ENCODE measurements at places on chromosomes 5 and 9.

DNA sequence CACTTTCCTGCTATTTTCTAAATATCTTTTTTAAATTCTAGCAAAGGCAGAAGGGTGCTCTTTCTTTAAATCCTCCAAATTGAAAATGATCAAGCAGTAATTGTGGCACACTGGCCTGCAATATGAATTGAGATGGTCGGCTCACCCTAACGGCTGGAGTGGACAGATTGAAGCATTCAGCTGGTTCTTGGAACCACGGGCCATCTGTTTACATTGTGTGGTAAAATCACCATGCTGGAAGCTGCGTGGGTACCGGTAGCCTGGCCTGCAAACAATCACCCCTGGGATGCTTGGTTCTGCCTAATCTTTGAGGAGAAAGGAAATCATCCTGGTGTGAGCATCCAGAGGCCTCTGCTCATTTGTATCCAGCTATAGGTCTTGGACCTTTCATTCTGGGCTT, 289.3 kb downstream of the ZNF608 start:
- no peak for DNase-seq

DNA sequence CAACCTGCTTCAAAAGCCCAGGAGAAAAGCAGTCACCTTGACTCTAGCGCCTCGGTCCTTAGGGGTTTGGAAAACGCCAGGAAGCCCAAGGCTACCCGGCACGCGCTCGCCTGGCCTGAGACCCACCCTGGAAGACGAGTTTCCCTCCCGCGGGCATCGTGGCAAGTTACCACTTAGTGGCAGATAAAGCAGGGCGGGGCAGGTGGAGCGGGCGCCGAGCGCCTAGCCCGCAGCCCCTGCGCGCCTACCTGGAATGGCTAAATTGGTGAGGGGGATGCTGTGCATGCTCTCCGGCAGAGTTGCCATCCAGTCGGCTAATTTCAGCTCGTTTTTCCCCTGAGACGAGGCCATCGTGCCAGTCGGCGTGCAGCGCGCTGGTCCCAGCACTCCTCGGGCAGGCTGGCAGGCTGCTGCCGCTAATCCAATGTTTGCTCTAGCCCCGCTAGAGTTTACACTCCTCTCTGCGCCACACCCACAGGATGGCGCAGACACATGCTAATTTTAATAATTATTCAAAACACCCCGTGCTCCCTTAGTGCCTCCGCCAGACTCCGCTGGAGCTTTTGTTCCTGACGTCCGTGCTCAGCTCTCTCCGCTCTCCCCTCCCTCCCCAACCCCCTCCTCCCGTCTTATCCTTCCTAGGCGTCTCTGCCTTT, at the start of gene PLCXD3:
PLCXD3 (minus strand) TSS at position 426 of the 656 bp plus-strand sequence; CDS start at position 351, 75 bp downstream.
- DNase-seq: no peak

DNA sequence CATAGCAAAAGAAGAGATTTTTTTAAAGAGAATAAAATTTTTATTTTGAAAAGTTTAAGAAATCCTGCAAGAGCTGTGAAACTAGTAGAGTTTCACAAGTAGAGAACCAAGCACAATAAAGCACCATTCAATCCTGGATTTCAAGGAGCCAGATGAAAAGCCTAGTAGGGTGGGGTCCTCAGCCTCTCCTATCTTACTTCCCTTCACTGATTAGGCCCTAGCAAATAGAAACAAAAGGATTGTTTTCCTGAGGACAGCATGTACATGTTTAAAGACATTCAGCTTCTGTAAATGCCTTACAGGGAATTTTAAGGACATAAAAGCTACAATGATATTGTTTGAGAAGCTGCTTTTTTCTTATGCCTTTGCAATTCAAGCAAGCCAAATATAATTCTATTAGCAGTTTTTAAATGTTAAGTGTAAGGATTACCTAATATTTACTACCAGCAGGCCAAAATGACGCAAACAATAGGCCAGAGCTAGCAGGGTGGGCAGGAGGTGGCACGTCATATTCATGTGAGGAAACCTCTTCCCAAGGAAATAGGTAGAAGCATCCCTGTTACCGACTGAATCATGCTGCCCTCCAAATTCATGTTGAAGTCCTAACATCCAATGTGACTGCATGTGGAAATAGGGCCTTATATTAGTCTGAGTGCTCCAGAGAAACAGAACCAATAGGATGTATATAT, 337.6 kb downstream of the MLLT3 start:
- no peak for DNase-seq

DNA sequence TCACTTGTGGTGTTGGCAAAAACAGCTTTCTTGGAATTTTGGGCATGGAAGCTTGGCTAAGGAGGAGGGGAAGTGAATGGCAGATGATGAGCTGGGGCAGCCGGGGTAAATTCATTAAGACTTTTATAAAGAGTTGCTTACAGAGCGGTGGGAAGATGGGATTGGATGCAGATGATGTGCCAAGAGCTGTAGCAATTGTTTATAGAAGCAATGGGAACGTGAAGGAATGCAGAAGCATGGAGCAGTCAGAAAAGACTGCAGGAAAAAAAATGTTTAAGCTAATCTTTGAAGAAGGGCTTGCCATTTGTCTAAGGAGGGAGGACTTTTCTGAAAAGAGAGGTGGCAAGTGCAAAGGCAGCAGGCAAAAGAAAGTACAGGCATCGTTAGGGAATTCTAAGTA, 86.6 kb upstream of the SHISAL2B start:
- no peak for DNase-seq

GRCh38 chr5:16579142-16579847, 37.5 kb downstream of the RETREG1 start:
- DNase-seq: no peak

GRCh38 chr5:35363387-35363965, 133.2 kb upstream of the PRLR start:
- no peak for DNase-seq

DNA sequence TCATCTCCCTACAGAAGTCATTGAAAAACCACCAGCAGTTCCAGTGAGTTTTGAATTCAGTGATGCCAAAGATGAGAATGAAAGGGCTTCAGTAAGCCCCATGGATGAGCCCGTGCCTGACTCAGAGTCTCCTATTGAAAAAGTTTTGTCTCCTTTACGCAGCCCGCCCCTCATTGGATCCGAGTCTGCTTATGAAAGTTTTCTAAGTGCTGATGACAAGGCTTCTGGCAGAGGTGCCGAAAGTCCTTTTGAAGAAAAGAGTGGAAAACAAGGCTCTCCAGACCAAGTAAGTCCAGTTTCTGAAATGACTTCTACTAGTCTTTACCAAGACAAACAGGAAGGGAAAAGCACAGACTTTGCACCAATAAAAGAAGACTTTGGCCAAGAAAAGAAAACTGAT, 90.1 kb downstream of the MAP1B start:
- no peak for DNase-seq

DNA sequence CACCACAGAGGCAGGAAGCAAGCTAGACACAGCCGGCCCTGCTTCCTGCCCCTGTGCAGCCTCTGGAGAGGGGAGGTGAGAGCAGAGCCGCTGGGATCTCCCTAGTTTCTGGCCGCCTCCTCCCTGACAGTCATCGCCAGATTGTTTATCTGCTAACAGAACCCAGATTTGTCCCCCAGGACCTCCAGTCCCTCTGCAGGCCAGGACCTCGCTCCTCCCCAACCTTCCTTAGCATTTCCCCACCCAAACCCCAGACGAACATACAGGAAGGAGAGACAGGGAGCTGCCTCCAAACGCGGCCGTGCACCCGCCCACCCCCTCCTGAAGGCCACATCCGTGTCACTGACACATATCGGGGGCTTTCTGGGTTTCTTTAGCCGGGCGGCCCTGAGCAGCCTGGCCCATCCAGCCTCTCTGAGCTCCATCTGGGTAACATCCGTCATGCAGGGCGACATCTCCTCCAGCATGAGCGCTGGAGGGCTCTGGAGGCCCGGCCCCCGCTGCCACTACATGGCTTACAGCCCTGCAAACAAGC, 47.5 kb downstream of the DBH start:
- DNase-seq: peak; percentile 53

DNA sequence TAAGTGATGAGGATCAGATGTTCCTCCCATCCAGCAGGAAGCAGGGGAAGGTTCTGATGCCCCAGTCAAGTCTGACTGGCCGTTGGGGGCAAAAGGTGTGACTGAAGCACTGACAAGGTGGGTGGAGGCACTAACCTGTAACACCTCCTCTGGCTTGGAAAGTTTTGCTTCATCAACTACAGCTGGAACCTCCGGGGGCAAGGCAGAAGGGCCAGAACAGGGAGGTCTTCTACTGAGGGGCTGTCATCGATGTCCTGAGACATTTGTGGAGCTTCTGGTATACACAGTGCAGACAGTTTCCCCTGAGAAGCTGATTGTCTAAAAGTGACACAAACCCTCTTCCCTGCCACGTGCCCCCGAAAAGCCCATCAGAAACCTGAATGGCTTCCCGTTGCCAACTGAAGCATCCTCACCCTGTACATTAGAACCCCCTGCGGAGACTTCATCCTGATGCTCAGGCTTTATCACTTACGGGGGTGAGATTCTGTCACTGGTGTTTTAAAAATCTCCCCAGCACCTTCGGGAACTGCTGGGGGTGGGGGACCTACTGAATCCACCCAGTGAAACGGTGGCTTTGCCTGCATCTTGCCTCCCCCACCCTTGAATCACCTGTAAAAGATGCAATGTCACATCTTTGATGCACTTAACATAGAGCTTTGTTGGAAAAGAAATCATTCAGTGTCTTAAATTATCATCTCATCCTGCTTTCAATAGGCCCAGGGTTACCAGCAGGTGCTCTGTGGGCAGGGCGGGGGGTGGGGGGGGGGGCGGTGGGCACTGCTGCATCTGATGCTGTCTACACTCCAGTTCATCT, 24.6 kb downstream of the TRAF1 start:
- no peak for DNase-seq

GRCh38 chr9:137055385-137056364, 1.8 kb upstream of the ENTPD2 start:
- no peak for DNase-seq

GRCh38 chr5:173919443-173919842, 31.3 kb downstream of the CPEB4 start:
- no peak for DNase-seq

DNA sequence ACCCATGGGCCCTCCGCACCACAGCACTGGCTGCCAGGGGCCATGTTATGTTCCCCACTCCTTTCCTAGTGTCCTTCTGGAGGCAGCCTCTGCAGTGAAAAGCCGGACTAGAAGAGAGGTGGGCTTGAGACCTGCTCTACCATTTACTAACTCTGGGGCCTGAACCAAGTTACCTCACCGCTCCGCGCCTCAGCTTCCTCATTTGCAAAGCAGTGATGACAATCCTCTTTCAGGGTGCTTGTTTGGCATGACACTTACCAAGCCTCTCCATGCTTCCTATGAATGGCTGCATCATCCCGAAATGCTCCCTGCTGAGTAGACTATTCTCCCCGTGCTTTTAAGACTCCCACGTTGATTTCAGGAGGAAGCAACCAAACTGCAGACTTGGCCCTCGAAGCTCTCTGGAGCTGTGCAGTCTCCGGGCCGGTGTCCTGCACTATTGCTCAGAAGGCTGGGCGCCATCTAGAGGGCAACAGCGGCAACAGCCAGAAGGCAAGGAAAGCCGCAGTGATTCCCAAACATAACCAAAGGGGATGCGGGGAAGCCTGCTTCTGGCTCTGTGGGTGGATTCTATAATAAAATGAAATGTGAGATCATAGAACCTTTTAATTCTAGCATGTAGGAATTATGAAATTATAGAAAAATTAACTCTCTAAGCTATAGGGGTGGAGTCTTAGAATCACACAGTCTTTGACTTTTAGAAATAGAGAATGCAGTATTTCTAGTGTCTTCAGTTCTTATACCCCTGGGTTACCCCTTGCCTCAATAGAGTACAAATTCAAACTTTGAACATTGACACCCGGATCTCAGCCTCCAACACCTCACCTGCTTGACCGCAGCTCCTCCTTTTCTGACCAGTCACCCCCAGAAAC, 599.8 kb upstream of the BRINP1 start:
- DNase-seq: no peak

DNA sequence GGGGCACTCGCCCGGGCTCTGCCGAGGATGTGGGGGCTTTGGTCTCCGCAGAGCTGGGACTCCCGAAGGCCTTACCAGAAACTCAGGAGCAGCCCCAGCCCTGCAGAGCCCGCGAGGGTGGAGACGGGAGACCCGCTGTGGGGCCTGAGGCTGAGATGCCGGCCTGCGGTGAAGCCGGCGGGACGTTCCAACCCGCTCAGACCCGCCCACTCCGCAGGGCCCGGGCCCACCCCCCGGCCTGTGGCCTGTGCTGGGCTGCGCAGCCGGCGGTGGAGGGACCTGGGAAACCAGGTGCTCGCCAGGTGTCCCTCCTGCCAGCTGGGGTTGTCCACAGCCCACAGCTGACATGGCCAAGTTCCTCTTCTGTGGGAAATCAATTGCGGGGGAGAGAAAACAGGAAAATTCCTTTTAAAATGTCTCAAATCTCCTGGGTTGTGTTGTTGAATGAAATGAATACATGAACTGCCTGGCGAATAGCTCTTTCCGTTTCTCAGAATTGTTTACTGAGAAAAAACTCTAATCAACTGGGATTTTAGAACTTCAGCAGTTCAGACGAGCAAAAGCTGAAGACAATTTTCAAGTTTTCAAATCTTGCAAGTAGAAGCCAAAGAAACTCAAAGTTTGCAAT, 49.0 kb upstream of the IRX4 start:
- DNase-seq: no peak

- DNase-seq: no peak
These were observed 828.9 kb upstream of the ZNF608 start for GRCh38 chr5:125575171-125575890.

- DNase-seq: no peak
These were observed 23.9 kb downstream of the MED27 start for GRCh38 chr9:132055756-132056155.

- DNase-seq: no peak
These were observed 73.2 kb upstream of the RAPGEF1 start for GRCh38 chr9:131813116-131813515.

DNA sequence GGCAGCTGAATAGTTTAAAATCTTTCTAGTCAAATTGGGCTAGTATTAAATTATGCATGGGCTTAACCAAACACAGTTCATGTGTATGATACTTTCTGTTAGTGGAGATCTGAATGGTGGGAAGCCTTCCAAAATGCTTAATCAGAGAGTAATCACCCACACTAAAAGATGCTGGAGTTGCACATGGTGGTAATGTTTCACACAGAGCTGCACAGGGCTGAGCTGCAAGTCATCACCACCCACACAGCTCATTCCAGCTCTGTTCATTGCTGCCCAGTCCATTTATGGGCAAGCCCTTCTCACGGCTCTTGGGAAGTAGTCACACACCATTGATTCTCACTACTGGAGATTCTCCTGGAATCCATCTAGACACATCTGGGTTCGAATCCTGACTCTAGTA, 351.5 kb upstream of the KCNN2 start:
- no peak for DNase-seq

DNA sequence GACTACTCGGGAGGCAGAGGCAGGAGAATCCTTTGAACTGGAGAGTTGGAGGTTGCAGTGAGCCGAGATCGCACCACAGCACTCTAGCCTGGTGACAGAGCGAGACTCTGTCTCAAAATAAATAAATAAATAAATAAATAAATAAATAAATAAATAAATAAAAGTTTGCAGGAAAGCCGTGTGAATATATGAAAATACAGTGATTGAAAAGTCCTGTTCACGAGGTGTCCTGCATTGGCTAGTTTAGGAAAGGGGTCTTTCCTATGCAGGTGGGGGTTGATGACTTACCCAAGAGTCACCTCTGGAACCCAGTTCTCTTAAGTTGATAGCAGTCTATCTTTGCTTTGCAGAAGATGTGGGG, 7.3 kb downstream of the TENT4A start:
- no peak for DNase-seq
